ENCODE measurements at places on chromosomes 4 and X.

- no peak for DNase-seq
Observed at GRCh38 chr4:86152454-86152853, 207.4 kb downstream of the MAPK10 start.

GRCh38 chr4:151721466-151721865 lies 39.3 kb downstream of the GATB start:
- no peak for DNase-seq

DNA sequence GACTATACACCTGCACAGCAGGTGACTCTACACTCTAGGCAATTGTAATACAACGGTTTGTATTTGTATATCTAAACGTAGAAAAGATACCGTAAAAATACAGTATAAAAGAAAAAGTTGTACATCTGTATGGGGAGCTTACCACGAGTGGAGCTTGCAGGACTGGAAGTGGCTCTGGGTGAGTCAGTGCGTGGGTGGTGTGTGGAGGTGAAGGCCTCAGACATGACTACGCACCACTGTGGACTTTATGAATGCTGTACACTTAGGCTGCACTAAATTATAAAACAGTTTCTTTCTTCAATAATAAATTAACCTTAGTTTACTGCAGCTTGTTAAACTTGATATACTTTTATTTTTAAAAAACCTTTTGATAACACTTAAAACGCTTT lies 85.0 kb upstream of the FAT1 start:
- no peak for DNase-seq

DNA sequence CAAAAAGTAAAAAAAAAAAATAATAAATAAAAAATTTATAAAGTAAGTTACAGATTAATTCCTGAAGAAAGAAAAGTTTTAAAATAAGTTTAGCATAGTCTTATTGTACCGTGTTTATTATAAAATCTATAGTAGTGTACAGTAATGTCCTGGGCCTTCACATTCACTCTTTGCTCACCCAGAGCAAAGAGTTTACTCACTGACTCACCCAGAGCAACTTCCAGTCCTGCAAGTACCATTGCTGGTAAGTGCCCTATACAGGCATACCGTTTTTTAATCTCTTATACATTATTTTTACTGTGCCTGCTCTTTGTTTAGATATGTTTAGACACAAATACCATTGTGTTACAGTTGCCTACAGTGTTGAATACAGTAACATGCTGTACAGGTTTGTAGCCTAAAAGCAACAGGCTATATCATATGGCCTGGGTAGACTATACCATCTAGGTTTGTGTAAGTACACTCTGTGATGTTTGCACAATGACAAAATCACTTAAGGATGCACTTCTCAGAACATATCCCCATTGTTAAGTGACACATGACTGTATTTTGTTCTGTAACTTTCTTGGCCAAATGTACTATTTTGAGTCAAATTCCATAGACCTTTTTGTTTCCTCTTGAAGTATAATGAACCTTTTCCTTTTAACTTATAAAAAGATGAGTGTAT lies 199.0 kb upstream of the NUDT6 start:
- no peak for DNase-seq

- DNase-seq, result no peak
Observed at GRCh38 chr4:5365071-5366008, 314.1 kb downstream of the STK32B start.

- no peak for DNase-seq
Observed at GRCh38 chr4:161005746-161006145, 1158.1 kb downstream of the FSTL5 start.

DNA sequence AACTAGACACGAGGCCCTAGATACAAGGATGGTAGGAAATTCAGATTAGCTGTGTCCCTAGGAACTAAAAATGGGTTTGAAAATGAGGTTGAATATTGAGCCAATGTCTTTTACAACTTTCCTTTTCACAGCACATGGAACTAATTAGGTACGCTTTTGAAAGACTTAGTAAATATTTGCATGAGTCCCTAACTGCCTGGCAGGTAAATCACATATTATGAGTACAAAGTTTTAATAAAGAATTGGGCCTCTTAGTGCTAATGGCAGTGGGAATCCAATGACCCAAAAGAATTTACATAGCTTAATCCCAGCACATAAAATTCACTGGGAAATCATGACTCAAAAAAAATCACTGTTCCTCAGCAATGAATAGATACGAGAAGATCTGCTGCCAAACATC lies 16.8 kb downstream of the MUC7 start:
- no peak for DNase-seq

GRCh38 chr4:122906859-122907305 lies 15.5 kb downstream of the NUDT6 start:
- DNase-seq, result no peak

DNA sequence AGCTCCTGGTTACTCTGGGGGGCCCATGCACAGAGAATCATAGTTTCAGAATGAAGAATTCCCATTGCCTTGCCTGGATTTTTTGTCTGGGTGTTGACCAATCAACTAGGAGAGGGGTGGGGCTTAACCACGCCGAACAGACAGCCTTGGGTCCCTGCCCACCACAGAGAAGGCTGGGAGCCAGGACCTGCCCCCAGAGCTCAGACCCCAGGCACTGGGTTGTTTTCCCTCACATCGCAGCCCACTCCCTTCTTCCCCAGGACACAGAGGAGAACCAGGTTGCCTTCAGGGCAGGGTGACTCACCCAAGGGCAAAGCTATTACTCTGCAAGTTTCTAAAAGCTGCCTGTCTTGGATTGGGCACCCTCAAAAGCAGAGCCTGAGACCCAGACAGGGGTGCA lies 23.3 kb upstream of the CRMP1 start:
- DNase-seq, result no peak

GRCh38 chr4:8503801-8504200 lies 63.2 kb downstream of the TRMT44 start:
- DNase-seq, result no peak

DNA sequence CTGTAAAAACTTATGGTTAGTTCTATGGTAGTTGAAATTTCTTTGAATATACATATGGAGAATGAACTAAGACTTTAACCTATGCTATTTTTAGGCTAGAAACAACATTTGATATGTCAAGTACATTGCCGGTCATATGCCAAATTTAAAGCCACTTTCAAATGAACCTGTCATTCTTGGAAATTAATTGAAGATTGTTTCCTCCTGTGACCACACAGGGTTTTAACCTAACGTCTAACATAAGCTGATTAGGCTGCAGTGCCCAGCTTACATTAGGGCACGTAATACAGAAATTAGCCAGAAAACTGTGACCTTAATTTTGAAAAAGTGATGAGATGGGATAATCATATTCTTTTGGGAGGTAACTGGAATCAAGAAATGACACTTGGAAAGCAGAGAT lies 645.9 kb downstream of the FSTL5 start:
- DNase-seq, result no peak

DNA sequence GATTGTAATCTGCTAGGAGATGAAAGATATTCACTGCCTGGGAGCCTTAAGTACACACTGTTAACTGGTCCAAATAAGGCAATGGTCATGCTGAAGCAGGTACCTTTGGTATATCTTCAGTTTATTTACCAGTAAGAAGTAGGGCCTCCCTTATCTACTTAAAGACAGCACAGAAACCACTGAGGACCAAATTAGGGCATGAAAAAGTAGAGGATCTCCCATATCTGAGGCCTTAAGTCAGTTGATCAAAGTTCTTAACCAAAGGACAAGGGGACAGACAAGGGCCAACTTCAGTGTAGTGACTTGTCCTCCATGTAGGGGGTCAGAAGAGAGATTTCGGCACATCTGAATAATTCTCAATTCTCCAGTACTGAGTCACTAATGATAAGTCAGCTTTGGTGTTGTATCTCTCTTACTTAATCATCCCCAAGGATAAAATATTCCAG lies 59.1 kb downstream of the AMELX start:
- DNase-seq, result no peak

DNA sequence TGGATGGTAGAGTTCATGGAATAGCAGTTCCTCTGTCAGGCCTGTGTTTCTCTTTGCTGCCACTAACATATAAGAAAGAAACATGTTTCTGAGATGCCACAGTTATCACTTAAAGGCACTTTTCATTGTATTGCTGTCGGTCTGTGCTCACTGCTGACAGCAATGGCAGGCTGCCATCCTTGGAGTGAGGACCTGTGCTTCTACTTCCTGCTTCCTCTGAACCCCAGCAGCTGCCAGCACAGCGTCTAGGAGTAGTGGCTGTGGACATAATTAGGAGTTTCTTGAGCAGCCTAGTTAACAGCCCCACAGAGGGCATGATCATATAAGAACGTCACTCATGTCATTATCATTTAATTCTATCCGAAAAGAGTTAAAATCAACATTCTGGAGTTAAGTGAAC lies 30.5 kb downstream of the F11 start:
- no peak for DNase-seq

DNA sequence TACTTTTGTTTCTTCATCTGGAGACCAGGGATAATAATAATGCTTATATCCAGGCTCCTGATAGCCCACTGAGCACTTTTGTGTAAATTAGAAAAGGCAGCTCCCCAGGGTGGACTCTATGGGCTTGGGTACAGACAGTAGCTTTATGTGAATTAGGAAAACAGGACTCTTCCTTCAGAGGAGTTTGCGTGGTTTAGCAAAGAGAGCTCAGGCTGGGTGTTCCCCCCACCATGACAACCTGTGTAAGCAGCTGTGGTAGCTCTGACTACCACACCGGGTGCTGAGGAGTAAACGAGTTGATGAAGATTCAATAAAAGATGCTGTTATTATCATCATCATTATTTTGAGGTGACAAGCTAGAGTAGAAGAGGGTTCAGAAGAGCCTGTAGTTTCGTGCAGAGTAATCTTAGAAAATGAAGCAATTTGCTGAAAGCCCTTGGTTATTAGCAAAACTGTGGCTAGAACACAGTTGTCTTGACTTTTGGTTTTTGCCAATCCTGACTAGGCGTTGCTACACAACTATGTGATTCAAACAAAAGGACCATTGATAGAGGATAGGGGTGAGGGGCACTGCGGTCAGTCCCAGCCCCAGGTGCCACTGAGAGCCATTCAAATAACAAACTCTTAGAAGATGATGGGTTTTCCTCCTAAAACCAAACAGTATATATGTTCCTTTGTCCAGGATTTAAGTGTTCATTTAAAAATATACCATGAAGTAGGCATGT lies 60.6 kb upstream of the LIMCH1 start:
- DNase-seq, result no peak

GRCh38 chr4:13548984-13549546 lies 4.8 kb upstream of the NKX3-2 start:
- DNase-seq, result peak; percentile 82

GRCh38 chr4:107977966-107978705 lies 11.6 kb upstream of the HADH start:
- no peak for DNase-seq

- no peak for DNase-seq
Observed at GRCh38 chr4:123616951-123617461, 220.4 kb downstream of the SPRY1 start.

- no peak for DNase-seq
Observed at GRCh38 chr4:58935332-58935731, 1825.1 kb upstream of the IGFBP7 start.

GRCh38 chr4:70603856-70604255 lies 11.8 kb downstream of the AMBN start:
- no peak for DNase-seq

DNA sequence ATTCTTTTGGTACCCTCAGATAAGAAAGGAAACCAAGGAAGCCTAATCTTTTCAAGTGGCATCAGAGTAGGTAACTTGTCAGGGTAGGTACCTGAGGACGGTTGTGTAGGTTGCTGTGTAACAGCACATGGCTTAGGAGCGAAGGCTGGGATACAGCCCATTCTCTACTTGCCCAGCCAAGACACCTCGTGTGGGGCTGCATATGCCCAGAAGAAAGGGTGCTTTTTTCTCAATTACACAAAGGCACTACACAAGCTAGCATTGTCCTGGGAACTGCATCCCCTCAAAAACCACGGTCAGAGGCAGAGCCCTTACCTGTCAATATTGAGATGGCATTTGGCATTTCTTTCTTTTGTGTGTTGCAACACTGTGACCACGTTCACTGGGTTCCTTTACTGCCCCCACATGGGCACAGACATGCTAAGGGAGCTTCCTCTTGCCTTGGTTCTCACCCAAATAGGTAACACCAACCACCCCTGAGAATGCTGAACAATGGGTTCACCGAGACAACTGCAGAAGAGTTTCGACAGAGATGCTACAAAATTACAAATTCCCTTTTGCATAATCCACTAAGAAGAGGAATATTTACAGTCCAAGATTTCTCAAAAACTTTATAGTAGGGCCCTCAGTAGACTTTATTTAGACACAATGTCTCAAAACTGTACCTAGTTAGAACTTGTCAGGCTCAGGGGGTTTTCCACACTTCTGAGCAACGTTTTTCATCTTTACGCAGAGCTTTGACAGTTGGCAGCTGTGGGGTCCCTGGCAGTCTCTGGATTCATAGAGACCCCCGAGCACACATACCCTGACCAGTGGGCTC lies 35.8 kb upstream of the TNIP3 start:
- DNase-seq, result no peak

DNA sequence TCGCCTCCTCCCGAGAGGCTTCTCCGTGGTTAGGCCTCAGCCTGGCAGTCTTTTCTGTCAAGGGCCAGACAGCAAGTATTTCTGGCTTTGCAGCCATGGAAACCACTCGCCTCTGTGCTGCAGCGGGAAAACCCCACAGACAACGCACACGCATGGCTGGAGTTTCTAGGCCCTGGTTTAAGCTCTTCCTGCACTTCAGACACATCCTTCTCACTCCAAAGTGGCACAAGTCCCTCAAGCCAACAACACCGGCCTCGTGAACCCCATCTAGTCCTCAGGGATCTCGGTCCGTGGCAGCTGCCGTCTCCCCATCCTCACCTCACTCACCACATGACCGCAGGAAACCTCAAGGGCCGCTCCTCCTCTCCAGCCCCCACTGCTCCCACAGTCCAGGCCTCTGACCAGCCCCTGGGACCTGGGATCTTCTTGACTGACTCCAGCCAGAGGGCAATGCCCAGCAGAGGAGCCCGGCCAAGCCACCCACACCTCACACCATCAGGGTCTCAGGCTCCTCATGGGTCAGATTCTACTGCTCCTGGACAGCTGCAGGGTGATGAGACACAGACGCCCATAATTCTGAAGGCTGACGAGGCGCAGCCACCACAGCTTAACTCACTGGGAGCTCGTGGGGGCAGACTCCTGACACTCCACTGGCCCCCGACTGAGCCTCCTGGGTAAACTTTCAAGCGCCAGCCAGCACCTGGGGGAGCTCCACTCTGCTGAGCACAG lies 21.7 kb downstream of the LETM1 start:
- no peak for DNase-seq

Measured in stimulated activated CD8-positive, alpha-beta memory T cell treated with anti-CD3 and anti-CD28 coated beads, Interleukin-4, amount 100 ng/mL, for 4 hours (primary cell).